ENCODE measurements at places on chromosomes 4 and X. TPM values are rescaled to one million over a fixed set of nuclear protein-coding genes. Genes with fewer than 3 reads are reported as not detected.

DNA sequence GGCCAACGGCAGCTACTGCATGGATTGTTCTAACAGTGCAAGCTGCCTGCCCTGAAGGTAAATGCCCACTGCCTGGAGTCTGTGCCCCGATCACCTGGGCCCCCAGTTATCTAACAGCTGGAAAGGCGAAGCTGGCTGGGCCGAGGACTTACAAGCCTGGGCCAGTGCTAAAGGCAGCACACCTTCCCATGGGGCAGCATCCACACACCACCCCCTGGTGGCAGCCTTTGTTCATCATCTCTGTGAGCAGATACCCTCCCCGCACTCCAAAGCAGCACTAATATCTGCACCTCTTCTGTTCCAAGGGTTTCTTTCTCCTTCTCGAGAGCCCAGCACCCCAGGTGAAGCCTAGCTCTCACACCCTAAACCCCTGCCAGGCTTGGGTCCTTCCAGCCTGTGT is 7.6 kb downstream of the SLC2A9 start:
- peak; percentile 41 for DNase-seq

Gene ATP1B4
- not detected for total RNA-seq

DNA sequence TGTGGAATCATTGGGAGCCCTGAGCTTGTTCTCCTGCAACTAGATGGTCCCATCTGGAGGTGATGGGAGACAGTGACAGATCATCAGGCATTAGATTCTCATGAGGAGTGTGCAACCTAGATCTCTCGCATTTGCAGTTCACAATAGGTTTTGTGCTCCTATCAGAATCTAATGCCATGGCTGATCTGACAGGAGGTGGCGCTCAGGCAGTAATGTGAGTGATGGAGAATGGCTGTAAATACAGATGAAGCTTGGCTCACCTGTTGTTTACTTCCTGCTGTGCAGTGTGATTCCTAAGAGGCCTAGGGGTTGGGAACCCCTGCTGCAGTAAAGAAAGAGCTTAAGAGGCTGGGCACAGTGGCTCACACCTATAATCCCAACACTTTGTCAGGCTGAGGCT is 42.2 kb upstream of the PUDP start:
- DNase-seq: no peak

GRCh38 chr4:157934151-157934550 is 238.7 kb downstream of the GASK1B start:
- no peak for DNase-seq

- DNase-seq: no peak
These were observed 34.0 kb upstream of the PLAC1 start for GRCh38 chrX:134692233-134692632.

Gene NXF2B
- total RNA-seq: not detected

Measured in CD4-positive, CD25-positive, alpha-beta regulatory T cell (primary cell).